ENCODE measurements at places on chromosomes 6 and 20. TPM values are rescaled to one million over a fixed set of nuclear protein-coding genes. Genes with fewer than 3 reads are reported as not detected.

OLIG3 gene
- not detected for total RNA-seq

DEF6 gene
- 0.87 TPM for total RNA-seq

SIRPD gene
- not detected for total RNA-seq

RAMACL gene
- 2.3 TPM for total RNA-seq

PCK1 gene
- total RNA-seq: not detected

ARFGAP1 gene
- total RNA-seq: 106 TPM

PGC gene
- total RNA-seq: not detected

ETV7 gene
- 0.22 TPM for total RNA-seq

PRL gene
- not detected for total RNA-seq

SEMG1 gene
- total RNA-seq: not detected

MCHR2 gene
- not detected for total RNA-seq

SOBP gene
- total RNA-seq: 15.4 TPM

PPP1R10 gene
- total RNA-seq: 18.0 TPM

OR2H1 gene
- total RNA-seq: not detected

TNFAIP3 gene
- total RNA-seq: 6.7 TPM

MAFB gene
- total RNA-seq: 0.33 TPM

AHI1 gene
- total RNA-seq: 26.6 TPM

GTSF1L gene
- total RNA-seq: not detected

BCAS4 gene
- total RNA-seq: 14.2 TPM

ASIP gene
- total RNA-seq: not detected

MGME1 gene
- 7.1 TPM for total RNA-seq

ZNF391 gene
- total RNA-seq: 1.7 TPM

NR2E1 gene
- not detected for total RNA-seq

SCGN gene
- total RNA-seq: not detected
